ENCODE measurements at places on chromosomes 6 and 20.

DNA sequence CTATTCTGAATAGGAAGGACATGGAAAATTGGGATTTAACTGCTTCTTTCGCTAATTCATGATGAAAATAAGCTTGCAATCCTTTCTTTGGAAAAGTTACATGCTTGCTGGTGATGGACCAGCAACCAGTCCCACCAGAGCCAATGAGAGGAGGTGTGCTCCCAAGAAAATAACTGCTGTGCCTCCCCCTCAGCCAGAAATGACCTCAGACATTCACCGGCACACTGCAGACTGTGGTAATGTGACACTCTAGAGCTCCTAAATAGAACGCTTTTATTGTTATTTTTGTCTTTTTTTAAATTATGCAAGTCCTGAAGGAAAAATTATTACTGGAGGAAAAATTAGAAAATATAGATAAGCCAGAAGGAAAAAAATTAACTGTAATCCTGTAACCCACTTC is 2.6 kb downstream of the PYGB start:
- DNase-seq = no peak

GRCh38 chr6:44100088-44100550 is 27.1 kb downstream of the MRPL14 start:
- DNase-seq = no peak

DNA sequence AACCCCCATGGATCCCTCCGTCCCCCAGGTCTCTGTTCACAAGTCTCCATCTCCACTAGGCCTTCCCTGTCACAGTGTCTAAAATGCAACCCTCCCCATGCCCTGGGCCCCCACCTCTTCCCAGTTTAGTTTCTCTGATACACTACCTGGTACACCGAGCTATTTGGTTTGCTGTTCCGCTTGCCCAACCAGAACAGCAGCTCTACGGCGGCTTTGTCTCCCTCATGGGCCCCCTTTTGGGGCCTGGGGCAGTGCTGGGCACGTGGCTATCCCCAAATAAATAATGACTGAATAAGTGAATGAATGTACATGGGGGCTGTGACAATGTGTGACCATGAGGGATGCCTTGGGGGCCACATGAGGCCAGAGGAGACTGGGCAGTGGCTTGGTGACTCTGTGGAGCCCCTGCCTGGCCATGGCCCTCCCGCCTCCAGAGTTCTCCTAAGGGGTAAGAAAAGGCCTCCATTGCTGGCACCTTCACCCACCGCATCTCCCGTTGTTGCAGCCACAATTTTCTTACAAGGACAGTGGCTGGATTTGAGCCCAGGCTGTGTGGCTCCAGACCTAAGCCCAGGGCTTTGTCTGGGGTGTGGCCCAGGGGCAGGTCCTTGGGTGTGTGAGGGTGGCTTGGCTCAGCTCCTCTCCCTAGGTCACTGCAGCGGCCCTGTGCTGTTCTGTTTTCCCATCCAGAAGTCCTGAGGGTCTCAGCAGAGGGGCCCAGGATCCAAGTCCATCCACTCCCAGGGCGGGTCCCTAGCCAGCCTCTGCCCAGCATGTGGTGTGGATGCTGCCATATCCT is 408.5 kb upstream of the SULF2 start:
- no peak for DNase-seq

- DNase-seq = no peak
Observed at GRCh38 chr6:33000055-33000454, 9.3 kb downstream of the HLA-DOA start.

GRCh38 chr6:24883618-24884017 is 52.1 kb downstream of the RIPOR2 start:
- no peak for DNase-seq

- no peak for DNase-seq
Observed at GRCh38 chr20:57841297-57841866, 131.6 kb upstream of the PMEPA1 start.

GRCh38 chr20:24017458-24017755 is 28.8 kb upstream of the GGTLC1 start:
- no peak for DNase-seq

- DNase-seq = no peak
Observed at GRCh38 chr6:116385459-116385802, 14.7 kb downstream of the DSE start.

GRCh38 chr6:139851206-139851605 is 476.8 kb upstream of the CITED2 start:
- DNase-seq = no peak

GRCh38 chr6:41871691-41872090 is 23.5 kb downstream of the USP49 start:
- no peak for DNase-seq

GRCh38 chr6:23334360-23334759 is 765.0 kb downstream of the HDGFL1 start:
- DNase-seq = no peak

DNA sequence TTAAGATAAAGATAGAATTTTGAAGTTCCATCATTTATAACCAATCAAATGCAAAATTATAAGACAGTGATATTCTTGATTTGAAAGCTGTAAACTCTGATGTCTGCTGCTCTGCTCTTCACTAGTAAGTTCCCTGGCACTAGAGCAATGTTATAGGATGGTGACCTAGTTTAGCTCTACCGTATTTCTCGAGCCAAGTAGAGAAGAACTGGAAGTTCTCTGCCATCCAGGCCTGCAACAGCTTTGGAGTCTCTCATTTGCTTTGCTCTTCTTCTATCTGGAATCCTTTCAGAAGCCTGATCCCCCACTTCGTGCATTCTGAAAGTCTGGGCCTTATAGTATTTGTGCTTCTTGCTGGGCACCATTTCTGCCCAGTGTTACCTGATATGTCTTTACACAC is 100.3 kb downstream of the PLCB1 start:
- no peak for DNase-seq

DNA sequence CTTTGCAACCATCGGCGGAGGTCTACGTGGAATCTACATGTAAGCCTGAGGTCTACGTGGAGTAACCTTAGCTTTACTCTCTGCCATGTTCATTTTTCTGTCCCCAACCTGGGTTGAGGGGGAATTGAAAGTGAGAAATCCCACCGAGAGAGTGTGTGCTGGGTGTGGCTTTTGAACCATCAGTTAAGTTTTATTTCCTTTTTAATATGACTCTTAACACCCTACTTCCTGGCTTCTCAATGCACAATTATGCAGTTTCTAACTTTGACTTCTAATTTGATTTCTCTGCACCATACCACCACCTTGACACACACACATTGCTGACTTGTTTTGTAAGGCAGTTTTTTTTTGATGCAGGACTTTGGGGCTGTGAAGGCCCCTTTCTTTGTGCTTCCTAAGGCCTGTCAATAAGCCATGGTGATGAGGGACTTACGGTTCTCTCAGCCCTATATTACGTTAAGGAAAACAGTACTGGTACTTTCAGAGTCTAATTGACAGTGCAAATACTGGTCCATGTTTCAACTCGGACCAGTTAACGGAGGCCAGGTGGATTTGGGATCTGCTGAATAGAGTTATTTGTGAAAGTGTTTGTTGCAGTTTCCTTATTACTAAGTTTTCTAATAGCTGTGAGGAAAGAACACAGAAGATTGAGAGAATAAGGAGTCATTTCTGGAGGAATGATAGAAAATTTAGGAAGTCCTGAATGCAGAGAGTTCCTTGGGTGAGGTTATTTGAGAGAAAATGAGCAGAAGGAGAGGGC is 206.5 kb downstream of the JARID2 start:
- DNase-seq = no peak

DNA sequence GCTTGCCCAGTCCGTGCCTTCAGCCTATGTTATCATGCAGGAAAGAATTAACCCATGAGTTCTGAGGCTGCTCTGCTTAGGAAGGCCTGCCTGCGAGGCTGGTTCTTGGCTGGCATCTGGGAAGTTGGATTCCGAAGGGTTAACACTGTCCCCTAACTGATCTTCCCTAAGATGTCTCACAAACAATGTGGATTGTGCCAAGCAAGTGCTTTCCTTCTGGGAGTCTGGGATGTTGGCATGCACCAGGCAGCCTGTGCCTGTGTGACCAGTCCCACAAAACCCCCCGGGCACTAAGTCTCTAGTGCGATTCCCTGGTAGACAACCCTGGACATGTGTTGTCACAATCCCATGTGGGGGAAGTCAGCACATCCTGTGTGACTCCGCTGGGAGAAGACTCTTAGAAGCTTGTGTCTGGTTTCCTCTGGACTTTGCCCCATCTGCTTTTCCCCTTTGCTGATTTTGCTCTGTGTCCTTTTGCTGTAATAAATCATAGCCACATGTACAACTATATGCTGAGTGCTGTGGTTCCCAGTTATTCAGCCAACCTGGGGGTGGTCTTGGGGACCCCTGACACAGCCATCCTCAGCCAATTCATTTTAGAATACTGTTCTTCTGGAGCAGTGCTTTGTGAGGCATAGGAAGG is 83.8 kb downstream of the SLC22A23 start:
- no peak for DNase-seq

DNA sequence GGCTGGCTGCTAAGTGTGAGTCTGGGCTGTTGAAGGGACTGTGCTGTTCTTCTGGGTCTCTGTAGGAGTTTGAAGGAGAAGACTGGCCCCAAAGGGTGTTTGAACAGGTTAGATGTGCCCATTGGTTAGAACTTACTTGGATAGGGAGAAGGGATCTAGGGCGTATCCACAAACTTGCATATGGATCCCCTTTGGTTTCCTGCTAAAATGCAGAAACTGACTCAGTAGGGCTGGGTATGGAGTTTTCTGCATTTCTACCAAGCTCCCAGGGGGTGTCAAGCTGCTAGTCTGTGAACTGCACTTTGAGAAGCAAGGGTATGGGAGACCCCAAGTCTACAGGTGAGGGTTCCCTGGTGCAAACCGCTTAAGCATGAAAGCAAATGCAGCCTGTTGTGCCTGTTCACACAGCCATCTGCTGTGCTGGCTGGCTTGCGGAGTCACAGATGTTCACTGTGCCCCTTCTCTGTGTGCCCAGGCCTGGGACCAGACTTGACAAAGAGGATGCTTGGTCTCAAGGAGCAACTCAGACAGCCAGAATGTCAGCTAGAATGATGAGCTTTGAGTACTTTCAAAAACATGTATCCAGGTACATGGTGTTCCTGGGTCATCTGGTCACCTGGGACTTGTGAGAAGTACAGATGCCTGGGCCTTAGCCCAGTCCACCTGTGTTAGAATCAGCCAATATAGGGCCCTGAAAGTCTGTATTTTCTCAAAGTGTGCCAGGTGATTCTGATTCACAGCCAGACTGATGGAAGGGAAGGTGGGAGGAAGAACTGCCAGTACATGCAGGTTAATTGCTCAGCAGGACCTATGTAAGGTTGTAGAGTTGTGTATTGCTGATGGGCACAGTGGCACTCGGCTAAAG is 7.4 kb downstream of the PPP1R16B start:
- DNase-seq = no peak

GRCh38 chr20:16476032-16476431 is 97.2 kb downstream of the KIF16B start:
- no peak for DNase-seq

DNA sequence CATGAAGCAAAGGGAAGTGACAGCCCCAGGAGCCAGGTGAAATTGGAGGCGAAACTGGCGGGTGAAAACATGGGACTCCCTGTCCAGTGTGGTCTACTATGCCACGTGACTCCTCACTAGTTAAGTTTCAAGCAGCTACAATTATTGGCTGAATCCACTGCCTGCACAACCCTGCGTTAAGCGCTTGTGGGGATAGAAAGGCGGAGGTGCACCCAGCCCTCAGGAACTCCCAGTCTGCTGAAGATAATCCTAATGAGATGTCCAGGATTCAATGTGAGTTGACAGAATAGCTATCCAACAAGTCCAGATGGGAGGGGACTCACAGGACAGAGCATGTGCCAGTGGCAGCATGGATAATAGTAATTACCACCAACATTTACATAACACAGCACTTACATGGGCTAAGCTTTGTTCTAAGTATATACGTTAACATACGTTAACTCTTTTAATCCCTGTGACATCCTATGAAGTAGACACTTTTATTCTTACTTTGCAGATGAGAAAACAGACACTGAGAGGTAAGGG is 1.8 kb downstream of the MOCS1 start:
- DNase-seq = no peak

GRCh38 chr20:58889798-58890517 is 37.4 kb downstream of the GNAS start:
- DNase-seq = no peak

- DNase-seq = no peak
Observed at GRCh38 chr20:20411402-20411801, 43.5 kb downstream of the INSM1 start.

DNA sequence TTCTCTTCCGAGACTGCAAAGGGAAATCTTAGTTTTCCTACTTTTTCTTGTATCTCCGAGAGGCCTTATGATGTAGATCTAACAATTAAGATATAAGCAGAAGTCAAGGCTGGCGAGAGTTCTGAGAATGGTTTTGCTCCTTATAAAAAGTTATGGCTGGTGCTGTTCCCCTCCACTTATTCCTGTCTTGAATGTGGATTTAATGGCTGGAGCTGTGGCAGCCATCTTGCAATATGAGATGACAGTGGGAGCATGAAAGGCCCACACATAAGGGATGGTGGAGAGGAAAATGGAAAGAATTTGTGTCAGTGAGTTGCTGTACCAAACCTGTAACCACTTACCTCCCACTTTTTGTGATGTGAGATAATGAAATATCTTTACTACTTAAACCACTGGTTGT is 124.6 kb upstream of the SLC22A23 start:
- no peak for DNase-seq

- DNase-seq = no peak
Observed at GRCh38 chr6:126764671-126765070, 353.8 kb upstream of the RSPO3 start.
